Lung (tissue), 17 donors: ENCODE measurements at places on chromosomes 1 and 21. TPM values are rescaled to one million over a fixed set of nuclear protein-coding genes. Genes with fewer than 3 reads are reported as not detected.

Gene PROK1
- not detected for total RNA-seq

Gene CD53
- total RNA-seq = 118 TPM

Gene C1orf56
- 4.3 TPM for total RNA-seq

Gene TACSTD2
- 55.5 TPM for total RNA-seq

Gene DISC1
- 9.9 TPM for total RNA-seq

Gene TAL1
- 9.3 TPM for total RNA-seq
